ENCODE measurements at places on chromosomes 7 and 10. TPM values are rescaled to one million over a fixed set of nuclear protein-coding genes. Genes with fewer than 3 reads are reported as not detected.
A peak's percentile ranks its signal among the peaks of the same experiment; 100 is the strongest.

The GPRIN2 gene
- total RNA-seq = 2.0 TPM

The FRMD4A gene
- 98.0 TPM for total RNA-seq

DNA sequence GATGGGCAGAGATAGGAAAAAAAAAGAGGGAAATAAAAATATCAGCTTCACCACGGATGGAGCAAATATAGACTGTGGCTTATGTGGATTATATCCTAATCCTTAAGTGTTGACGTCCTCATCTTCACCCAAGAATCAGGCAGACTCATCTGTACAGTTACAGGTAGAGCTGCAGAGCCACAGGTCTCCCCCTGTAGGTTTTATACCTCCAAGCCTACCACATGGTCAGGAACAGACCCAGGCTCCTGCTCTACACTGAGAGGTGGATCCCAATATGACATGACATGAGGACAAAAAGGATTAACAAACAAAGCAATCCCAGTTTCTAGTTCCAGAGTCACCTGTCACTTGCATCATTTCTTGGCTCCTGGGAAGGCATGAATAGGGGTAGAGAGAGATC lies 400.8 kb downstream of the SEMA3D start:
- no peak for DNase-seq

The ENTPD1 gene
- 28.7 TPM for total RNA-seq

- no peak for DNase-seq
Observed at GRCh38 chr10:91987397-91988037, 63.9 kb downstream of the BTAF1 start.

- no peak for DNase-seq
Observed at GRCh38 chr10:78762086-78762630, 306.6 kb upstream of the ZMIZ1 start.

DNA sequence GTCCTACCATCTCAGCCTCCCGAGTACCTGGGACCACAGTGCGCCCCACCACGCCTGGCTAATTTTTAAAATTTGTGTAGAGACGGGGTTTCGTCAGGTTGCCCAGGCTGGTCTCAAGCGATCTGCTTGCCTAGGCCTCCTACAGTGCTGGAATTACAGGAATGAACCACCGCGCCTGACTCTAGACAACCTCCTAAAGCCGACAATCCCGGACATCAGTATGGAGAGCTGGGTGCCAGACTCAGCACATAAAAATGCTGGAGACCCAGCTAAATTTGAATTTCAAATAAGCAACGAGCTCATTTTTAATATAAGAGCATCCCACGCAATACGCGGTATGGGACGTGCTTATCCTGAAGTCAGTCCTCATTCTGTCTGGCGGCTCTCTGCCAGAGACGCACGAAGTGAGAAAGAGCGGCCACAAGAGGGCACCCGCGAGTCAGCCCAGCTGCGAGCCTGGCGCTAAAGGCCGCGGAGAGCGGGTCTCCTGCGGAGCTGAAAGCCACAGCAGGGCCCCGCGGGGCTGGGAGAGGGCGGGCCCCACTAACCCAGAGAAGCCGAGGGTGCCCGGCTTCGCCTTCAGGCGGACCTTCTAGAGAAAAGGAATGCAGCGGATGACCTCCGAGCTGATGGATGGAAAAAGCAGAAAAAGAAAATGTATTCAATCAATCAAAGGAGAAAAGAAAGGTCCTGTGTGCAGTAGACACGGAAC lies 7.0 kb downstream of the CALY start:
- DNase-seq = peak; percentile 94

The STEAP2 gene
- total RNA-seq = 65.2 TPM

GRCh38 chr10:81696609-81697388 lies 178.2 kb upstream of the NRG3 start:
- no peak for DNase-seq

- no peak for DNase-seq
Observed at GRCh38 chr7:49986191-49986590, 106.9 kb downstream of the ZPBP start.

The OR2A7 gene
- total RNA-seq = 3.7 TPM

The CADPS2 gene
- 11.0 TPM for total RNA-seq

The SFRP4 gene
- 261 TPM for total RNA-seq

- no peak for DNase-seq
Observed at GRCh38 chr7:142754681-142755575, 5.7 kb downstream of the PRSS1 start.

- no peak for DNase-seq
Observed at GRCh38 chr7:148144827-148145226, 445.7 kb upstream of the C7orf33 start.

The NME8 gene
- total RNA-seq = 1.2 TPM

GRCh38 chr7:21094589-21094988 lies 307.9 kb upstream of the SP8 start:
- DNase-seq = no peak

GRCh38 chr10:42996588-42996987 lies 80.3 kb upstream of the RET start:
- DNase-seq = no peak

- no peak for DNase-seq
Observed at GRCh38 chr10:9913876-9914514, 1103.7 kb upstream of the CELF2 start.

DNA sequence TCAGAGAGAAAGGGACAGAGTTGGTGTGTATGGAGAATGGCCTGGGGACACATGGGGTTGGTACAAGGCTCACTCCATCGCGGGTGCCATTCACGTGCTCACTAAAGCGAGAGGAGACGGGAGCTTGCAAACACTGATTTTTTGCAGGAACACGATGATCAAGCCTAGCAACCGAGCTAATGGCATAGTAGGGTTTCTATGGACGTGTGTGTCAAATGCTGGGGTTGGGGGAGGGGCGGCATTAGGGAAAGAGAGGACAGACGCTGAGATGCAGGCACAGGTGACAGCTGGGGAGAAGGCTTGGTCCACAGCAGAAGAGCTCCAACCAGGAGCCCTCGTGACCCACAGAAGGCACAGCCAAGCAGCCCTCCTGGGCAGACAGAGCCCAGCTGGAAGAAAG lies 33.9 kb downstream of the RCC1L start:
- DNase-seq = no peak

DNA sequence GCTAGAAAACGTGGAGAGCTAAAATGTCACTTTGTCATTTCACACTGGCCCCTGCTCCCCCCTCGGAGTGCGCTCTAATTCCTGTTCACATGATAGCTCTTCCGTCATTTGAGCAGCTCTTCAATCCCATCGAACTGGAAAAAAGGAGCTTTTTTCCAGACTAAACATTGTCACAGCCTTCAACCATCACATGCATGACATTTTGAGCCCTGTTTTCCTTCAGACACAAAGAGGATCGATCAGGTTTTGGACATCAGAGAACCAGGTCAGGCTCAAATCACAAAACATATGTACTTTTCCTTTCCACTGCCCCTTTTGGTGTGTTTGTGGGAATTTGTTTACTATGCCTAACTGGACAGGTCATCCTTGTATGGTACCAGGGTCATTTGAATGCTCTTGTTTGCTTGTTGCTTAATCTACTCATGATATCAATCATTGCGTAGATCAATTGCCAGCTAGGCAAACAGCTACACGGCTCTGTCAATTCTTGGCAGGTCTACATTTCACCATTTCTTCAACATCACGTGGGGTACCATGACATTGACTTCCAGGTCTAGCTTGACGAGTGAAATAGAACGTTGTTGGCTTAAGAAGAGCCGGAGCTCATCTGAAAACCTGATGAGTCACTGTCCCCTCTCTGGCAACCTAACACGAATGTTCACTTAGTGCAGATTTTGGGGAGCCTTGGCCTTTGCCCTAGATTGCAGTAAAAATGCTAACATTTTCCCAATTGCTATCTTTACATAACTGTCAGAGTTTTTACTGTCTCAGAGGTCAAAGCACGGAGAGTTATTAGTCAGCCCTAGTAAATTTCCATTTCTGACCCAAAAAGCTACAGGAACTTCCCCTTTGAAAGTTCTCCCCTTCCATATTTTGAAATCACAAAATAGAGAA lies 87.3 kb downstream of the LYZL2 start:
- DNase-seq = no peak

DNA sequence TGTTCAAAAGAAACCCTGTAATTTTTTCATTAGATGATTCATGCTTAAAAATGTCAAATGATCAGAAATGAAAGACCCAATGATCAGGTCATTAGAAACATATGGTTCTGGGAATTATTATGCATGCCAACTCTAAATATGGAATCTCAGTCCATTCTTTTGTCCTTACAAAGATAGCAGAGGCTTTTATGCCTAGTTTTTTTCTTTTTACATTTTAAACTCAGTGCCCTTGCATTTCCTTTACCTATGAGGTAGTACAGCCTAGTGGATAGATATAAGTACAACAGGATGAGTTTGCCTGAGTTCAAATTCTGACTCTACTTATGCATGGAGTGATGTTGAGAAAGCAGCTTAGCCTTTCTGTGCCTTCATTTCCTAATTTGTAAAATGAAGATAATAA lies 392.9 kb downstream of the SUGCT start:
- DNase-seq = no peak

The CRHR2 gene
- 1.1 TPM for total RNA-seq

DNA sequence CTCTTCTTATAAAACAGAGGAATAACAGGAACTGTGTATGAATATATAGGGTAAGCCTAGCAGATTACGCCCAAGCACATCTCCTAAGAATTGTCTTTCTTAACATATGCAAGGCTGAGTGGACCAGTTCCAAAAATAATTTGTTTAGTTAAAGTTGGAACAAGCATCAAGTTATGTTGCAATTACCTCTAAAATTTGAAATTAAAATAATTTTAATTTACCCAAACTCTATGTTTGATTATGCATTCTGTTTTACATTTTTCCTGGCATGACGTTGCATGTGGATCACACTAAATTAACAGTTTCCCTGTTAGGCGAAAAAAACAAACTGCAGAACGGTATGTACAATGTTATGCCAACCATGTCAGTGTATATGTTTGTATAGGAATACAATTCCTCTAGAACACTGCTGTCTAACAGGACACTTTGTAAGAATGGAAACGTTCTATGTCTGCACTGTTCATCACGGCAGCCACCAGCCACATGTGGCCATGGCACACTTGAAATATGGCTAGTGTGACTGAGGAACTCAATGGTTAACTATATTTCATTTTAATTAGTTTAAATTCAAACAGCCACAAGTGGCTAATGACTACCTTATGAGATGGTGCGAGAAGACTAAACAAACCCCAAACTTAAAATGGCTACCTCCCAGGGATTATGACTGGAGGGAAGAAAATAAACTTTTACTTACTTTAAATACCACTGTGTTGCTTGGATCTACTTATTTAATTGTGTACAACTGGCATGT lies 281.1 kb upstream of the KLF14 start:
- DNase-seq = no peak

The SFXN4 gene
- 13.5 TPM for total RNA-seq

The HOXA6 gene
- 15.8 TPM for total RNA-seq

DNA sequence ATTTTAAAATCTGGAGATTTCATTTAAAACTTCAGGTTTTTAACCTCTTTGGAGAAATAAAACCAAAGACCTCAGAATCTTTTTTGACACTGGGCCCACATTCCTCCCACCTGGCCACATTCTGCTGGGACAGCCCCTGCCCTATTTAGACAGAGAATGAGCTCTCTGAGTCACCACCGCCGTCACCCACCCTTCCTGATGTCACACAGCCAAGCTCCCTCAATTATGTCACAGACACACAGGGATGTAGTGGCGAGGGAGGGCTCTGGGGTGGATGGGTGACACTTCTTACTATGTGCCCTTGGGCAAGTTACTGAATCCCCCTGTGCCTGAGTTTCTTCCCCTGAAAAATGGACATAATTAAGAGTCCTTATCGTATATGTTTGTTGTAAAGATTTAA lies 162.6 kb downstream of the RAB11FIP2 start:
- no peak for DNase-seq

- DNase-seq = no peak
Observed at GRCh38 chr7:82110146-82110840, 333.3 kb downstream of the CACNA2D1 start.

GRCh38 chr7:100515072-100515532 lies 23.9 kb upstream of the AGFG2 start:
- DNase-seq = no peak

The GIMAP7 gene
- total RNA-seq = 31.6 TPM

DNA sequence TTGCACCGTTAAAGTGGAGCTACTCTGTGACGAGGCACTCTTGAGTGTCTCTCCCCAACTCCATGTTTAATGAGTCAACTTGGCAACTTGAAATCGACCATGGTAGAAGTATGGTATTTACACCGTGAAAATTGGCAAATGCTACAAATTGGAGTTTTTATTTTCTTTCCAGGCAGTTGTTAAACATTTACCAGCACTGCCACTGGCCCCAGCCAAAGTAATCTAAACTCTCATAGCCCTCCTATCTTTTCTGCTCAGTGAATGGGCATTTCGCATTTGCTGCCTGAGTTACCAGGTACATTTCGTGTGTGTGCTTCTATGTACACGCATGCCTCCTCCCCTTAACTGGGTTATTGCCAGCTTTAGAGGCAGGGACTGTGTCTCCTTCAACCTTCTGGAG lies 83.3 kb downstream of the NHLRC2 start:
- DNase-seq = no peak

All from sciatic nerve (tissue), 2 donors.